ENCODE measurements at places on chromosomes 6 and 20.

- no peak for DNase-seq
These were observed 1.0 kb downstream of the CALHM6 start for GRCh38 chr6:116461932-116462885.

DNA sequence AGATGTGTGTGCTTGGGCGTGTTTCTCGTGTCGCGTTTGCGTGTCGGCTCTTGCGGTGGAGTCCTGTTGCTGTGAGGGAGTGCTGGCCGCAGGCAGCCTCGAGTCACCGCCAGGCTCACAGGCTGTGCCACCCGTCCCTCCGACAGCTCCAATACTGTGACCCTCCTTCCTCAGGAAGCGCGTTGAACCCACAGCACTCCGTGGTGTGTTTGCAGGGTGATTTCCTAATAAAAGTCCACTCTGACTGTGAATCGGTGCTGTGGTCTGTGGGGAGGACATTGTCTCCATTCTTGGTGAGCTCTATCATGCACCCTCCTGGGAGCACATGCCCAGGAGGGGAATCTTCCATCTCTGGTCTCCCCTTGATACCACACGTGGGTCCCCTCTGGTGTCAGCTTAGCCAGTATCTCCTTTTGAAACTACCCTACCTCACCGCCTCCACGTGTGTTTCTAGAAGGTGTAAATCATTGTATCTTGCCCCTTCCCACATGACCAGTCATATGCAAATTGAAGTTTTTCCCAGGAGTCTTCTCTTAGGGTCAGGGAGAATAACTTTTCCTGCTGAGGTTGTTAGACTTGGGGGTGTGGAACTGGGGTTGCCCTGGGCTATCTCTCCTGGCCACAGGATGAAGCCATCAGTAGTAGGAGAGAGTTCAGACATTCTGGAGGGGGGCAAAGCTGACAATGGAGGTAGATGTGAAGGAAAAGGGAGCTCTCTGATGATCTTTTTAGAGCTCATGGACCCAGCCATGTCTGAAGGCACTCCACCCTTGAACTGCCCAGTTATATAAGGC, 13.3 kb upstream of the PCMTD2 start:
- no peak for DNase-seq

DNA sequence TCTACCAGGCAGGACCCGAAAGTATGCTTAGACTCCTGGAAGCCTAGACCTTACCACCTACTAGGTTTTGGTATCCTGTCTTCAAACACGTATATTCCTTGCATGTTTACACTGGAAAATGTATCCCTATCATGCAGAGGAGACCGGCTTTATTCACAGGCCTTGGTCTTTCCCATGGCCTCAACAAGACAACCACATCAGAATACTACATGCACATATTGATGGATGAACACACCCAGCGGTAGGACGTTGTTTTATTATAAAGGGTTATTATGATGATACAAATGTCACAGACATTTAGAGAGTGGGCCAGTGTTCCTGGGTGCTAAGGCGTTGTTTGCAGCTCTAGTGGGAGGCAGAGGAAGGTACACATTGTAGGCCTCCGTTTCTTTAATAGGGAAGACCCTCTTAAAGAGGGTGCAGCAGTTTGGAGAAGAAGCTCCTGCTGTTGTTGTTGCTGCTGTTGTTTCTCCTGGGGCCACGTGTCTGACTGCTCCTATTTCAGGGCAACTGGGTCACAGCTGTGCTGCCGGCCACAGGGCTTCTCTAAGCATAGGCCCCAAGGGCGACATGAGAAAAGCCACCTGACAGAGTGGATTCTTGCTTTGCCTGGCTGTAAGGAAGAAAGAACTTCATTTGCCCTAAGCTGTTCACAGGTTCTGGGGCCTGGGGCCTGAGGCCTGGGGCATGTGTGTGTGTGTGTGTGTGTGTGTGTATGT, 98.3 kb upstream of the SASH1 start:
- no peak for DNase-seq

DNA sequence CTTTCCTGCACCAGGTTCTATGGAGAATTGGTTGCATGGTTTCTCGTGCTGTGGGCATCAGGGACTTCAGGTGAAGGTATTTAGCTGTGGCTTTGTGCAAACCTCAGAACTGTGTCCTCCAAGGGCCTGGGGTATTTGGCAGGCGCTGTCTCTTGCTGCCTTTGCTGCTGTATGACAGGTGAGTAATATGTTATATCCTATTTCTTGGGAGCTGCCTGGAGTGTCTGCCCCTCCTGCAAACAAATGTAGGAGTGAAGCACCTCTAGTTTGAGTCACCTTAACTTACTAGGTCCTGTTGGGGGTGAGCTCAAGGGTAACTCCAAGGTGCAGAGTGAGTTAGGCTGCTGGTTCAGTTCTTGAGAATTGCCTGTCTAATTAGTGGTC, 177.7 kb upstream of the RNF24 start:
- DNase-seq = no peak

- no peak for DNase-seq
These were observed 219.0 kb downstream of the TTLL2 start for GRCh38 chr6:167543602-167544497.

DNA sequence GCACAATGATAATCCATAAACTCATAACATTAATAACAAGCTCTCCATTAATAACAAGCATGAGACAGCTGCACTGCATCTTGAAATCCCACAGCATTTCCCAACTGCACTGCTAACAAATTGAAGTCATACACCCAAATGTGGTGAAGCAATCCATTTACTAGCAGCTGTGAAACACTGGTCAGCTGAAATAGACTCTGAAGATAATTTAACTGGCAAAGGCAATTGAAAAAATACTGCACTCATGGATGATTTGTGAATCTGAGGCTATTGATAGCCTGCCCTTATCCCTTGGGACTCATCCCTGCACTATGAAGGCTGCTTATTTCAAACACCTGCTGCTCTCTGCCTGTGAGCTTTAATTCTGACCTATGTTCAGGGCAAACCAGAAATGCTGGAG, 49.1 kb upstream of the PLCB1 start:
- DNase-seq = no peak

- DNase-seq = no peak
These were observed 172.5 kb upstream of the FERMT1 start for GRCh38 chr20:6295127-6295866.

DNA sequence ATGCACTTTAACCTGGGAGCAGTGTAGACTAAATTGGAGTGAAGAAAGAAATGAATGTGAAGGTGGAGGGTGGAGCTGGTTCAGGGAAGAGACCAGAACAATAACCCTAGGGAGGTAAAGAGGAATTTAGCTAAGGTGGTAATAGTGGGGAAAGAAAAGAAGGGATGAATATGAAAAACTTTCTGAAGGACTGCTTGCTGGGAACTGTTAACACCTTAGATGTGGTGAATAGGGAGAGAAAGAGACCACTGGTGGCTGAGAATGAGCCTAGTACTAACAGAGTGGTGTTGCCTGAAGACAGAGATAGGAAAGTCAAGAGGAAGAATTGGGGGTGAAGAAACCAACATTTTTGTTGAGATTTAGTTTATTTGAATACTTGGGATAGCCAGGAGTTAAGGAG, 78.4 kb upstream of the HS3ST5 start:
- DNase-seq = no peak

GRCh38 chr20:38092915-38093314, 59.4 kb downstream of the RPRD1B start:
- no peak for DNase-seq

GRCh38 chr20:32159766-32160221, 47.7 kb downstream of the PLAGL2 start:
- DNase-seq = no peak

GRCh38 chr20:61757678-61758563, 307.8 kb downstream of the TAF4 start:
- DNase-seq = no peak

DNA sequence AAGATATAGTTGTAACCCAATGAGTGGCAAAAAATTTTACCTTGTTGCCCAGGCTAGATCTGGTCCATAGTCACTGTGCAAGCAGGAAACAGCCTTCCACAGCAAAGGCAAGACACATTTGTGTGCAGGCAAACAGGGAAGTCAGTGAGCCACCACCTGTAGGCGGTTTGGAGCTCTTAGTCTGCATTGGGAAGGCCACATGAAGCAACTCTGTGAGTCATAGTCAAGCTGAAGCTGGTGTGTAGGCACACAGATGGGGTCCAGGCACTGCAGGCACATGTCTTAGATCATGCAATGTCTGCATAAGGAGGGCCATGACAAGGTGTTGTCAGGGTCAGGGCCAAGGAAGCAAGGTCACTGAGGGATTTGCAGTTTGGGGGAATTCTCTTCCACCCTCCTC, 543.2 kb upstream of the EPHA7 start:
- DNase-seq = no peak

- no peak for DNase-seq
These were observed 6.1 kb downstream of the SIRPG start for GRCh38 chr20:1651268-1652058.
